ENCODE measurements at places on chromosomes 12 and 14.

GRCh38 chr12:126668538-126668937 is 1598.4 kb upstream of the TMEM132C start:
- no peak for DNase-seq

DNA sequence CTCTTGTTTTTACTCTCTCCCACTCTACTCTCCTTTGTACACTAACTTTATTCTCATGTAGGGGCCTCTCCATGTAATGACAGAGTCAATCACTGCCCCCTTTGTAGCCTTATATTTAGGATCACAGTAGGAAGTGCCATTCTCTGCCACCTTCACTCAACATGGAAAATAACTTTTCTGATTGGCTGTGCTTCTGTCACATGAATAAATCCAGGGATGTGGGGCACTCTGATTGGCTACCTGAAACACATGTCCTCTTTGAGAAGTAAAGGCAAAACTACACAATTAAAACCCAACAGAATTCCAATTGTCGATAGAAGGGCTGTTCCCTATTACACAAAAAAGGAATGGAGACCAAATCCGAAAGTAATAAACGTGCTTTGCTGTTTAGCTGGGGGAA is at the start of gene RNASE9:
Gene RNASE9, minus strand, starts transcription at position 87 of the 400 bp plus-strand sequence.
- no peak for DNase-seq

DNA sequence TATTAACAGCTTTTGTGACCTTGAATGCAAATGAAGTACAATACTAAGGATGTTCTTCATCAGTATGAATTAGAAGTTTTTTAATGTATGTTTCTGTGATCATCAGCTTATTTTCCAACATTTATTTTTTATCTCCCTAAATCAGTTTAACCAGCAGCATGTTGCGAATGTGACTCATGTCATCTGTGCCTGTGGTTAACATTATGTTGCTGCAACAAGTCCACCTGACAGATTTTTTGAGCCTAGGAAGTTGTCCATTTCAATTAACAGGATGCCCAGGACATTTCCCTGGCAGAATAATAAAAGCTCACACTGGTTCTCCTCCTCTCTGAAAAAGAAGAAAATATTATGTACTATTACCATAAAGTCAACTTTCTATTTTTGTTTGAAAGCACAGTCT is 155.5 kb downstream of the SYT1 start:
- DNase-seq: peak; percentile 90

GRCh38 chr12:67356380-67356774 is 87.2 kb downstream of the CAND1 start:
- no peak for DNase-seq

- no peak for DNase-seq
These were observed 506 bp upstream of the OR10P1 start for GRCh38 chr12:55636116-55636655.

GRCh38 chr12:53498235-53498630 is 1.0 kb downstream of the MAP3K12 start:
- DNase-seq: no peak

DNA sequence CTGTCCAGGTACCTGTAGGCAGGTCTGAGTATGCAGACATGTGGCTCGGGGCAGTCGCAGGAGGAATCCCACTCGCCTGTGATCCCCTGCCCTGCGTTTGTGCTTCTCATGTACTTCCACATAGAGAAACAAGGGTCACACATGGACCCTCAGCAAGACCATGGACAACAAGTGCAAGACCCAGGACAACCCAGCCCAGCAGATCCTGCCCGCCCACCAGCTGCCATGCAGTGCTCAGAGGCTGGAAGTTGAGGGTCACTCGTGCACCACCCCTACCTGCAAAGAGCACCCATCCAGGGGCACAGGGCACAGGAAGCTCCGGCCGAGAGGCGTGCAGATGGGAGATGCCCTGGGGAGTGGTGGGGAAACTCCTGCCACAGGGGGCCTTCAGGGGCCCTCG is 67.5 kb upstream of the C14orf180 start:
- DNase-seq: no peak

- peak; percentile 41 for DNase-seq
These were observed 28.3 kb downstream of the DUSP16 start for GRCh38 chr12:12534166-12534866.

DNA sequence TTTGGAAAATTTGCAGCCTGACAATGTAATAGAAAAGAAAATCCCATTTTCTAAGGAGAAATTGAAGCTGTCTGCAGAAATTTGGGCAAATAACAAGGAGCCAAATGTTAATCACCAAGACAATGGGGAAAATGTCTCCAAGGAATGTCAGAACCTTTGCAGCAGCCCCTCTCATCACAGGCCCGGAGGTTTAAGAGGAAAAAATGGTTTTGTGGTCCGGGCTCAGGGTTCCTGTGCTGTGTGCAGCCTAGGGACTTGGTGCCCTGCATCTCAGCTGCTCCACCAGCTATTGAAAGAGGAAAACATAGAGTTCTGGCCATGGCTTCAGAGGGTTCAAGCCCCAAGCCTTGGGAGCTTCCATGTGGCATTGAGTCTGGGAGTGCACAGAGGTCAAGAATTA is 298.9 kb downstream of the ATXN7L3B start:
- DNase-seq: no peak

DNA sequence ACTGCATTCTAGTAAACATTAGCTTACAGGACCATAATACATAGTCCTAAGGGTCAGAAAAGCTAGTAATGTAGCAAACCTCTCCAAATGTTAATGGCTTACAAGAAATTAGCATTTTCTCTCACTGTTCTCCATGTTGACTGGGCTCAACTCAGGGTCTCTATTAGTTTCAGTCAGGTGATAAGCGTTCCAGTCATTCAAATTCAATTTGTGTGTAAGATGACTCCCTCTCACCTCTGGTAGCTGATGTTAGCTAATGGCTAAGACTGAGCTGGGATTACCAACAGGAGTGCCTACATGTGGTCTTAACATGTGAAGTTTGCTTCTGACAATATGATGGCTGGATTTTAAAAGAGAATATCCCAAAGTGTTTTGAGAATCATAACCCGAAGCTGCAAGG is 630.5 kb upstream of the USP15 start:
- DNase-seq: no peak

- no peak for DNase-seq
These were observed 173.9 kb downstream of the TTC7B start for GRCh38 chr14:90642244-90642717.

GRCh38 chr14:99524091-99524661 is 43.0 kb downstream of the CCNK start:
- no peak for DNase-seq

DNA sequence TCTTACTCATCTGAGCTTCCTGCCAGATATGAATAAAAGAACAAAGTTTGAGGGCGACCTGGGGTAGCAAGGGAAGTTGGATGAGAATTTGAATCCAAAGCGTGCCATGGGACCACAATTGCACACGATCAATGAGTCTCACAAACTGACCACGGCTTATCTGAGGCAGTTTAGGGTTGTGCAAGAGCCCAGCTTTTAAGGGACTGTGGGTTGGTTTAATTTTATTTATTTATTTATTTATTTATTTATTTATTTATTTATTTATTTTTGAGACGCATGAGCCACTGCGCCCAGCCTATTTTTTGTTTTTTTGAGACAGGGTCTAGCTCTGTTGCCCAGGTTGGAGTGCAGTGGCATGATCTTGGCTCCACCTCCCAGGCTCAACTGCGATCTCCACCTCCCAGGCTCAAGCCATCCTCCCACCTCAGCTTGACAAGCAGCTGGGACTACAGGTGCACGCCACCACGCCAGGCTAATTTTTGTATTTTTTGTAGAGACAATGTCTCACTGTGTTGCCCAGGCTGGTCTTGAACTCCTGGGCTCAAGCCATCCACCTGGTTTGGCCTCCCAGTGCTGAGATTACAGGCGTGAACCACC is 1.1 kb downstream of the AMDHD1 start:
- no peak for DNase-seq

- peak; percentile 90 for DNase-seq
These were observed 1.4 kb upstream of the HMGA2 start for GRCh38 chr12:65822732-65823512.
